ENCODE measurements at places on chromosomes 3 and 15.

DNA sequence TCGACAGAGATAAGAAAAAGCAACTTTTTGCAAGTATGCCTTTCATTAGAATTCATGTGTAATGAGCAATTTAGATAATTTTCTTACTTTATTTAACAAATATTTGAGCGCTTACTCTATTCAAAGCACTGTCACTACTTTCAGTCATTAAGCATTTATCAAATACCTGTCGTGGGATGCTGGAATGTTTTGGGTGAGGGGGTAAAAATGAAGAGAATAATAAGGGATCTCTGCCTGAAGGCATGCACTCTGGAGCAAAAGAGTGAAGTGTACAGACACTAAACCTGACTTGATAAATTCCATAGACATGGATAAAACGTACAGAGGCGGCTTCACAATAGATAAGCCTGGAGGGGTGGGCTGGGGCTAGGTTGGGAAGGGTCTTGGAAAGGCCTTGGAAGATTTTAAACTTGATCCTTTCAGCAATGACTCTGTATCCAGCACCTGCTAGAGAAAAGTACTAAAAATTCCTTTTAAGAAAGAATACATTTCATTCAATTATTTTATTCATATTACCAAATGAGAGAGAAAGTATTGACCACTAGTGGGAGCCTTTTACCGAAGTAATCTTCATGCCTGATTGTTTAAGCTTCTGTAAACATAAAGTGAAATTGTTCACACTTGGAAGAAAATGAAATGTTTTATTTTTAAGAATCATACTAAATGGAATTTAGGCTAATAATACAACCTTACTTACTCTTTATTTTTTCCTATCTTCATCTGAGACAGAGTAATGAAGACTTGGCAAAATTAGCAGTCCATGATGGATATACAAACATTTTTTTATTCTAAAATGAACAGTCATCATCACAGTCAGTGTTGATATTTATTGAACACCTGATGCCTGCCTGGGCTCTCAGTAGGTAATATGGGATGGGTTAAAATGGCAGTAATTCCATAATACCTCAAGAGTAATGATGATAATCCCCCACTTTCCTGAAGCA, 113.2 kb downstream of the PPP2R3A start:
- DNase-seq = peak; percentile 8

DNA sequence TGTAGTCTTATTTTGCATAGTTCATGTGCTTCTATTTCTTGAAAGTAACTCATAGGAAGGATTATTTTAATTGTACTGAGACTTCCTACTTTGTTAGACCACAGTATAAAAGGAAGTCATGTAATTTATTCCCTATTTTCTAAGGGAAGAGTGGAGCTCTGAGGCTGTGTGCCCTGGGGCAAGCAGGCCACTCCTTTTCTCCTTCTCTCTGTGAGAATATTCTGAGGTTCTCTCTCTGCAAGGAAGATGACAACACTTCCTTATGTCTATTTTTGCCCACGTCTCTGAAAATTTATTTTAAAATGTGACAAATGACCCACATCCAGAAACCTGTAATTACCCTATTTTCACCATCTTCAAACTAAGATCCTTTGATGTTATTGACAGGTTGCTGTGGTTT, 11.0 kb downstream of the KCTD6 start:
- DNase-seq = no peak

DNA sequence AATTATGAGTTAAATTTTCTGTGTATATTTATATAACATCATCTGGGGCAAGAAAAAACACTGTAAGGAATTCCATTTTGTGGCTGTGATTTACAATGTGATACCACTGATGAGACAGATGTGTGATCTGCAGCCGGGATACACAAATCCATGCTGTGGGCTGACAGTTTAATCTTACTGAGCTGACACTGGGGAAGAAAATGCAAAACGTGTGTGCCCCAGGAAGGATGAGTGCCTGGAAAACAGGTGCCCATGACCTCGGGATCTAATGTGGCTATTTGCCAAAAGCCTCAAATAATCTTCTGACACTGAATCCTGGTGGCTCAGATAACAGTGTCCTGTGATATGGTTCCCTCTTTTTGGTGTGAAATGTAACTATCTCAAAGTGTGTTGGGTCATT, 10.5 kb downstream of the MYRIP start:
- DNase-seq = no peak

GRCh38 chr3:146491303-146491702, 21.9 kb upstream of the PLSCR2 start:
- no peak for DNase-seq

- no peak for DNase-seq
Measured at GRCh38 chr15:36936613-36937012, 163.7 kb downstream of the MEIS2 start.

DNA sequence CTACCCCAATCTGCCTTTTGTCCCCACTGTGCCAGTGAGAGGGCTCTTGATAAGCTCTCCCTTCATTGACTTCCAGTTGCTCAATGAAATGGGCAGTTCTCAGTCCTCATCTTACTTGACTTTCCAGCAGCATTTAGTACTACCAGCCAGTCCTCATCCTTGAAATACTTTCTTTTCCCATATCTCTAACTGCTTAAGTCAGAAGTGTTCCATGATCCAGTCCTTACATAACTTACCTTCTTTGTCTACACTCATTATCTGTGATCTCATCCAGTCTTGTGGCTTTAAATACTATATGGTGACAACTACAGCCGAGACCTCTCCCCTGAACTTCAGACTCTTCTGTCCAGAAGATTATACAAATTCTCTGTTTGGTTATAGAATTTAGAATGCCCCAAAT, 28.7 kb downstream of the RARRES1 start:
- DNase-seq = no peak

- no peak for DNase-seq
Measured at GRCh38 chr3:188584958-188585689, 431.2 kb downstream of the LPP start.

DNA sequence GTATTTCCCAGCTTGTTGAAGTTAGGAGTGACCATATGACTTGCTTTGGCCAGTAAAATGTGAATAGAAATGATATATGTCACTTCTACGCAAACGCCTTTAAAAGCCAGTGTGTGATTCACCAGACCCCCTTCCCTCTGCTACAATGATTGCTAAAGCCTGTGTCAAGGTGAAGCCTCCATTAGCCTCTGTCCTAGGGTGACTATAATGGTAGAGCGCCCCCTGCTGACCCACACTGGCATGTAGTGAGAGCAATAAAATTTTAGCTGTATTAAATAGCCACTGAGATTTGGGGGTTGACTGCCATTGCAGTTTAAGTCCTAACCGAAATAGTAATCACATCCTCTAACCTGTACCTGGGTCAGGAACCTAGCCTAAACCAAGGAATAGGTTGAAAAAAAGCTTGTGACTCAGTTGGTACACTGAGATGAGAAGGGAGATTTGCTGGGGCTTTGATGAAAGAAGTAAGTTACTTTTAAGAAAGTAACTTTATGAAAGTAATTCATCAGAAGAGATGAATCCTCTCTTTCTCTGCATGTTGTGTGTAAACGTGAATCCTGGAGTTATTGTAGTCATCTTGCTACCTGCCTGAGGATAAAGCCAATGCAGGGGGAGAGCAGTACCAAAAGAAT, 52.6 kb downstream of the GTF2E1 start:
- DNase-seq = peak; percentile 53

- no peak for DNase-seq
Measured at GRCh38 chr3:2458816-2459215, 360.1 kb downstream of the CNTN4 start.

GRCh38 chr15:88982304-88982945, 69.2 kb upstream of the MFGE8 start:
- no peak for DNase-seq

- no peak for DNase-seq
Measured at GRCh38 chr3:52889901-52890300, 7.4 kb downstream of the STIMATE start.

GRCh38 chr3:171260899-171261298, 199.3 kb downstream of the TNIK start:
- no peak for DNase-seq
